ENCODE measurements at places on chromosomes 1 and 21.

DNA sequence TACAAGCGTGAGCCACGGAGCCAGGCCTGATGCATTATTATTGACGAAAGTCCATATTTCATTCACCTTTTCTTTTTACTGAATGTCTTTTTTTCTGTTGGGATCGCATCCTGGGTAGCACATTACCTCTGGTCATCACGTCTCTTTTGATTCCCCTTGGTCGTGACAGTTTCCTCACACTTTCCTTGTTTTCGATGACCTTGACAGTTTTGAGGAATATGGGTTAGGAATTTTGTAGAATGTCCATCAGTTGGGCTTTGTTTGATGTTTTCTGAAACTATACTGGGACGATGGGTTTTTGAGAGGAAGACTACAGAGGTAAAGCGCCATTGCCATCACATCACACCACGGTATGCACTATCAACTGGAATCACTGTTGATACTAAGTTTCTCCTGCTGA lies 26.6 kb upstream of the GALNT2 start:
- DNase-seq, result no peak

- DNase-seq, result no peak
These were observed 35.9 kb upstream of the KANK4 start for GRCh38 chr1:62355095-62355494.

- DNase-seq, result no peak
These were observed 69.8 kb downstream of the TNR start for GRCh38 chr1:175673371-175674150.

GRCh38 chr1:234997896-234998741 lies 130.5 kb downstream of the TOMM20 start:
- no peak for DNase-seq

DNA sequence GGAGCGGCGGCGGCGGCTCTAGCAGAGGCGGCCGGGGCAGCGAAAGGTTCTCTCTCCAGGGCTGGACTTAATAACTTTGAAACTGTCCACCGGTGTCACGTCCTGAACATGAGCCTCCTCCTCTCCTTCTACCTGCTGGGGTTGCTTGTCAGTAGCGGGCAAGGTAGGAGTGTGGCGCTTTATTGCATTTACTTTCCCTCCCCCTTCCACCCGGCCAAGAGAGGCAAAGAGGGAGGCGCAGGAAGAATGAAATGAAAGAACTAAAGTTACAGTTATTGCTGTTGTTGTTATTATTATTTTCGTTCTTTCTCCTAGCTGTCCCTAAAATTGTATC lies 214 bp downstream of the NCAM2 start:
- no peak for DNase-seq

DNA sequence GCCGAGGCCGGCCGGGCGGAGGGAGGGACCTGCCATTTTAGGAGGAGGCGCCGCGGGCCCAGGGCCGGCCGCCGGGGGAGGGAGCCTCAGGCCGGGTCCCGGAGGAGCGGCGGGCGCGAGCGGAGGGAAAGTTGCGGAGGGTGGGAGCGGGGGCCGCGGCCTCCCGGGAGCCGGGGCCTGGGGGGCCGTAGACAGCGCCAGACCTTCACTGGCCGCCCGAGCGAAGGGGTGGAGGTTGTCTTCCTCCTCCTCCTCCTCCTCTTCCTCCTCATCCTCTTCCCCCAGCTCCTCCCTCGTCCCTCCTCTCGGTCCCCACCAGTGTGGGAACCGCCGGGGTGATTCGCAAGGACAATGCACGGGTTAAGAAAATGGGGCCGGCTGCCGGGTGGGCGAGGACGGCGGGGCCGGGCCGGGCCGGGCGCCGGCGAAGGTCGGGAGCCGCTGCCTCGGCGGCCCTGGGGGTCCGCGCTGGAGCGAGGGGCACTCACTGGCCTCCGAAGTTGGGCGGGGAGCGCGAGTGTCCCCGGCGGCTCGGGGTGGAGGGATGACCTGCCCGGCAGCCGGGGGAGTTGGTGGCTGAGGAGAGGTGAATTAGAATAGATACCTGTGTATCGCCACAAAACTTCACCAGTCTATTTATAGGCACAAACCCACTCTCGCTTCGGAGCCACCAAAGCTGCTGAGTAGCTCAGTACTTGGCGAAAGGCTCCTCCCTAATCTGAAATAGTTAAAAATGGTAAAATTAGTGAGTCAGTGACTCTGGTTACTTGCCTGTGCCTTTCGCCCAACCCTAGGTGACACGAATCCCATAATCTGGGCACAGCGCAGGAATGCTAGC lies 1.3 kb downstream of the DYRK1A start:
- DNase-seq, result no peak

DNA sequence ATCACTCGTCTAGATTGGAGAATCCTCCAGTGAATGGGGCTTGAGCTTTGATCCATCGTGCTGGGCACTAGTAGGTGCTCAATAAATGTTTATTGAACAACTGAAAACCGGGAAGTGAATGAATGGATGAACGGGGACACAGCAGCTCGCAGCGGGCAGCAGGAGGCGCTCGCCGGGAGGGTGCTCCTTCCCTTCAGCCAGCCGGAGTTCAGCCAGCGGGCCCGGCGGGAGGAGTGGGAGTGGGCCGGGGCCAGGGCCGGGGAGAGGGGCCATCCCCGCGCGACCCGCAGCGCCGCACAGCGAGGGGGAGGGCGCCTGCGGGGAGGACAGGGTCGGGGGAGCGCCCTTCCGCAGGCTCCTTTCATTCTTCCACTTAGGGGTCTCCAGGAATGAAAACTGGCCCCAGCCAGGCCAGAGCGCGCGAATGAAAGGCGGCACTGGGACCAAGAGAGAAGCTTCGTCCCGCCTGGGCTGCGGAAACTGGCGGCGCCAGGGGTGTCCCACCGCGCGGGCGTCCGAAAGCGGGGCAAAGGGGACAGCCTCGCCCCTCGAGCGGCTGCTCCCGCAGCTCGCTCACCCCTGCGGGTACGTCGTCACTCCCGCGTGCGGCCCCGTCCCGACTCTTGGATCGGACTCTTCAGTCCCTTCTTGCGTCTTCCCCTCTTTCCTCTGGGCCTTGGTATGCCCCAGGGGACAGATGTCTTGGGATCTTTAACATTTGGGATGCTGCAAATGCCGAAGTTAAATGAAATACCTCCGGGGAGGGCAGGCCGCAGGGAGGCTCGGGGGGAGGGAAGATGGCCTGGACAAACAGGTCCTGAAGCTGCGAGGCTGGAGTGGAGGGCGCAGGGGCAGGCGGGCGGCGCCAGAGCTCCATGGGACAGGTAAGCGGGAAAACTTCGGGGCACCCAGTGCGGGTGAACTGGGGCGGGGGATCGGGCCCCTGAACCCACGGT lies 3.6 kb upstream of the INAVA start:
- no peak for DNase-seq

Data from NCI-H1105 (cell line).